HuH-7.5 (cell line): ENCODE measurements at places on chromosomes 4 and X.

DNA sequence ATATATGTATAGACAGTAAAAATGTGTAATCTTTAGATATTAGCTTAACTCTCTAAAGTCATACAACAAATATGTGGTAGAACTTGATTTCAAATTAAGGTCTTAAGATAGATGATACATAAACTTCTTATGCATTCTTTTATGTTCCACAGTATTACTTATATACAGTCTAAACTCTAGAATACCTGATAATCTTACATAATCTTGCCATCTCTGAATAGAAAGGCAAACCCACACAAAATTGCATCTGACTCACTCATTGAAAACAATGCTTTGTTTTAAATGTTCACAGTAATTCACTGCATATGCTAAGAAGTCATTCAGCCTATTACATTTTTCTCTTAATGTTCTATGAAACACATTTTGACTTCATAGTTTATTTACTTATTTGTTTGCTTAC is 10.1 kb downstream of the SULT1B1 start:
- no peak for DNase-seq

DNA sequence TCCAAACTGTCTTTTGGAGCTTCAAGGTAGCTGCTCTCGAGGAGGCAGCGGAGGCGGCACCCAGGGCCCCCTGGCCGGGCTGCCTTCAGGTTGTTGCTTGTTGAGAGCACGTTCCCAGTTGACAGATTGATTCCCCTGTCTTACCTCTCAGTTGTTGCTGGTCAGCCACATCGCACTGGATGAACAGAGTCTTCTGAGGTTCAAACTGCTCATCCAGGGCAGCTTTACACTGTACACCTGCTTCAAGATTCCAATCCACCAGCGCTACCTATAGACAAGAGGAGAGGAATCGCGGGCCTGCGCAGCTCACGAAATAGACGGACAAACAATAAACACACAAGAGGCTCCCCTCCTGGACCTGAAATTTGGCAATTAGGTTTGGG is 497 bp downstream of the HPGD start:
- peak; percentile 22 for DNase-seq

DNA sequence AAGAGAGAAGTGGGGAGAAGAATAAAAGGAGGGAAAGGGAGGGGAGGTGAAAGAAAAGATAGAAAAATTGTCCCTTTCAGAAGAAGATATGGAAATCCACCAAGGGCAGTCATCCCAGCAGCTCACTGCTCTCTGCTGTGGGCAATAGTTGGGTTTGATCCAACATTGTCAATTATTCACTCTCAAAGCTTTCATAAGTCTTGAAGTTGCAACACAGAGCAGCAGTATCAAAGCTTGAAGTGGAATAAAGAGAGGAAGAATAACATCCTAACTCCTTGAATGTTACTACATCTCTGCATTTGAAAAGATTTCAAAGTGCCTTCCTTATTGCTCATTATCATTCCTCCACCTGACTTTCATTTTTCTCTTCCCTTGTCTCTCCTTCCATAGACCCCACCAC is 62.3 kb upstream of the HHIP start:
- no peak for DNase-seq

DNA sequence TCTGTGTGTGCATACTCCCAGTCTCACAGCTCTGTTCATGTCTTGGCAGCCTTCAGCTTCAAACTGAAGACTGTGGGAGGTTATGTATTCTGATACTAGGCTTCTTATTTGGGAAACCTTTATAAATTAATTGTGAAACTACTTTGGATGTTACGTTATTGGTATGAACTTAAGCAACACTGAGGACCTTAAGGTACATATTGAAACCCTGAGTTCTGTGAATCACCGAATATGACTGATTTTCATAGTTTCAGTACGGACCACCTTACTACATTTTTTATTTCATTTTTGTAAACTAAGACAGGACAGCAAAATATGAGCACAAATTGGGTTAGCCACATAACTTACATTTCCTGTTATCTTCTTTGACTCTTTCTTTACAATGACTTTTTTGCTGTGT is 498.4 kb downstream of the PDGFC start:
- no peak for DNase-seq

GRCh38 chrX:7334253-7334935 is 186.4 kb upstream of the PUDP start:
- no peak for DNase-seq
